ENCODE measurements at places on chromosomes 6 and 20.

- no peak for DNase-seq
Measured at GRCh38 chr6:49004801-49005200, 458.3 kb downstream of the MMUT start.

DNA sequence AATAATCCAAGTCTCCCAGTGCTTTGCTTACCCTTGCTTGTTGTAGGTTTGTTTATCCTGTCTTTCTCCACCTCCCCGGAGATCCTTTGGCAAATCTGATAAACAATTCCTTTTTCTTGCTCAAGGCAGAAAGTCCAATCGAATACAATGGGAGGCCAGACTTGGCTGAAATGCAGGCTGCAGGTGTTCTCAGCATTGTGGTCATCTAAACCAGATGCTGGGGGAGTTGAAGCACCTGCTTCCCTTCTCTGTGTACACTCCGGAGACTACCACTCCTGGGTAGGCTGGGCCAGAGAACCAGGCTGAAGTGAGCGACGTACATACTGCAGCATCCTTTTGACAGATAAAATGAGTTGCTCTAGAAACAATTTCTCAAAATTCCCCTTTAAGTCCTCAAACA lies 82.6 kb upstream of the PREP start:
- no peak for DNase-seq

- DNase-seq = no peak
Measured at GRCh38 chr6:29747688-29748250, 24.5 kb downstream of the HLA-F start.

DNA sequence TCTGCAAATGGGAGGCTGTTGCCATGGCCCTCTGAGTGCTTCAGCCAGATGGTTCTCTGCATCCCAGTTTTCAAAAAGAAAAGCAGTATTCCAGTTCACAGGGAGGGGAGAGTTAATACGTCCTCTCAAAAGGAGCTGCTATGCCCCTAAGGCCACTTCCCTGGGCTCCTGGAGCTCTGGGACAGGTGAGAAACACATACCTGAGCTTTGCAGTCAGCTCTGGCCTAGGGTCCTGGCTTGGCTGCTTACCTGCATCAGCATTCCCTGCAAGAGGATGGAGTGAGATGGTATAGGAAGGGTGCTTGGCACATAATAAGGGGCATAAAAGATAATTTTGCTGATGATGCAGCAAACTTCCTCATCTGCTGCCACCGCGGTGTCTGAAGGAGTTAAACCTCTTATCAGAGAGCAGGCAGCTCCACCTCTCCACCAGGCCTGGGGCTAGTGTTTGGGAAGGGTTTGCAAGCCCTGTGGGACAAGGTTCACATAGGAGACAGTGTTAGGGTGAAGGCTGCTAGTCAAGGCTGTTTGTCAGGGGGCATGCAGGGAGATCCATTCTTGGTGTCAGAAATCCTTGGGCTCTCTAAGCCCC lies 62.7 kb downstream of the SLC24A3 start:
- DNase-seq = no peak

DNA sequence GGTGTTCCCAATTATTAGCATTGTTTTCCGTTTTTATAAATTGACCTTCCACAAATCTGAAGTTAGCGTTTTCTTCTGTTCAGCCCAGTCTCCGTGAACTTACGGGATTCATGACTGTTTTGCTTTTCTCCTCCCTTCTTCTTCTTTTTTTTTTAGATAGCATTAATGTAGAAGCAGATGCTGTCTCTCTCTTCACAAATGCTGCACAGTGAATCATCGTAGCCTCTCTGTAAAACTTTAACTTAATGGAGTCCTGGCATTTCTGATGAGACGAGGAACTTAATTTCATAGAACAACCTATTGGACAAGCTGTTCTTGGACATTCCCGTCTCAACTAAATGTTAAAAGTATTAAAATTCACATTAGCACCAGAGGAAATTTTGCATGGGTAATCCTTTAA lies 138.0 kb upstream of the EEF1E1 start:
- no peak for DNase-seq

DNA sequence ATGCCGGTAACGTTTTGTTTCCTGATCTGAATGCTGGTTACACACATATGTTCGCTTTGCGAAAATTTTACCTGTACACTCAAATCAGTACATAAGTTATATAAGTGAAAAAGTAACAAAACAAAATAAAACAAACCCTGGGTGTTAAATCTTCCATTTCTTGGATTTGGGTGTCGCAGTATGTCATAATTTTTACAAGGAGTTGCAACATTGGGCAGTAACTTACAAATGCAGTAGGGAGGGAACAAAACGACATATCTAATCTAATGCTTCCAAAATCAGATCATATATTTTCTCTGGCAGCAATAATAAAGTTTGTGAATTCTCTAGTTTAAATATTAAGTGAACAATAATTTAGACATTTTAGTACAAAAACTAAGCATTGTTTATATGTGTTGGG lies 25.2 kb downstream of the SNX14 start:
- DNase-seq = no peak

- no peak for DNase-seq
Measured at GRCh38 chr6:127547215-127547614, 28.1 kb upstream of the MTCL3 start.

DNA sequence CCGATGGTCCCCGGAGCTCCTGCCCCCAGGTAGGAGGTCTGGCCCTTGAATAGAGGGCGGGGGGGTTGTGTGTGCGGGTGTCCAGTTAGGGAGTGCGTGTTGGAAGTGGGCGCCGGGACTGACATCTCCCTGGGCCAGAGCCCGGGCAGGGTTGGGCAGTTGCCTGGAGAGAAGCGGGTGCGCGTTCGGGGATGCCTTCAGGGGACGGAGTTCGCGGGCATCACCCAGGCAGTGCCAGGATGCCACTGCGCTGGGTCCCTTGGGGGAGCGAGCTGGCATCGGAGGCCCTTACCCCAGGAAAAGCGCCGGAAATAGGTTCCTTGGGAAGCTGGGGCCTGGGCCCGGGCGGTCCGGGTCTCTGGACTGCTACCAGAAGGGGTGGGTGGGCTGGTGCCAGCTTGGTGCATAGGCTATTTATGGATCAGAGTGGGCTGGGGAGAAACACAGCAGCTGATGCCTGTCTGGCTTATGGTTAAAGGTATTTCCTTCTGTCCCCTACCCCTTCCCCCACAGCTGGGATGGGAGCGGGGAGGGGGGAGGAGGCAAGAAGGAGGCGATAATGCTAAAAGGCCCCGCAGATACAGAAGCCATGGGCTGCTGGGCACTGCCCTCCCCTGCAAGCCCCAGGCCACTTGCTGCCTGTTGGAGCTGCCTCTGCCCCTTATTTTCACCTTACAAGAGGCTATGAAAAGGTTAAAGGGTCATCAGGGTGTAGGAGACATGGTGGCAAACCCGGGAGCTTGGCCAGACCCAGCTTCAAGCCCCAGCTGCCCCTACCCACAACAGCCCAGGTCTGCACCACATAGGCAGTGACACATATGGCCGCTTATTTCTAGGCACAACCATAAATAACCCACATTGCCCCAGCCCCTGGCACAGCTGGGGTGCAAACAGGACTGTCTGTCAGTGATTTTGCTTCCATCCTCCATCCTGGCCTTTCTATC lies 638 bp downstream of the PACSIN1 start:
- no peak for DNase-seq

Measured in fibroblast of skin of left quadriceps (primary cell).